ENCODE measurements at places on chromosomes 5 and 9.

- no peak for DNase-seq
These were observed 438.4 kb downstream of the RAB3C start for GRCh38 chr5:59021286-59021673.

DNA sequence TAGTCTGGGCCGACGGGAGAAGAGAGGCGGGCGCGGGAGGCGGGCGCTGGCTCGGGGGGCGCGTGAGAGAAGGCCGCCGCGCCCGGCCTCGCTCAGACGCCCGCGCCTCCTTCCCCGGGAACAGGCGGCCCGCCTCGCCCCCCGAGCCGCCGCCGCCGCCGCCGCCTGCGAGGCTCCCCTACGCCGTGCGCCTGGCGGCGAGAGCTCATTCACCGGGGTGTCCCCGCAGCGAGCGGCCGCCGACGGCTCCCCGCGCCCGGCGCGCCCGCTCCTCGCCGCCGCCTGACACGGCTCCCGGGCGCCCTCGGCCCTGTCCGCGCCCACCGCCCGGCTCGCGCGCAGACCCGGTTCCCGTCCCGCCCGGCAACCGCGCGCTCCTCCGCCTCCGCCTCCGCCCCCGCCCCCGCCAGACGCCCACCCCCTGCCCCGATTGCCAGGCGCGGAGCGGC lies at the start of gene GNAQ:
TSS of gene GNAQ (minus strand) at position 368 of the 449 bp plus-strand sequence. CDS start 576 bp downstream, outside the sequence.
- no peak for DNase-seq

GRCh38 chr9:38706493-38706892 lies 13.4 kb downstream of the FAM240B start:
- DNase-seq: no peak

GRCh38 chr9:21504894-21505293 lies 22.8 kb upstream of the IFNE start:
- no peak for DNase-seq

DNA sequence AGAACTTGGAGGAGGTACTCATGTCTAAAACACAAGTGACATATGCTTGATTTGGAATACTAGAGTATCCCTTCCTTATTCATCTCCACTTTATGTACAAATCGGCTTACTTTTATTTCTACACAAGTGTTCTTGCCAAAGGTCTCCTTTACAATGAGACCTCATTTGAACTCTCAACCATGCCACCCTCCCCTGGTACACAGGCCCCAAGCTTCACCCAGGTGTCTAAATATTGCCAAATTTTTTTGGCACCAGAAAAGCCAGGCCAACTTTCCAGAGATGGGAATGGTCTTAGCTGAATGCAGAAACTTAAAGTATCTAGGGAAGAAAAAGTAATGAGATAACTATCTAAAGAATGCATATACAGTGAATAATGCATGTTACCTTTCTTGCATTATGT lies 18.9 kb downstream of the LYSMD3 start:
- no peak for DNase-seq

GRCh38 chr9:76296561-76297310 lies 97.5 kb downstream of the RFK start:
- no peak for DNase-seq

GRCh38 chr9:132795511-132796303 lies 82.4 kb downstream of the AK8 start:
- DNase-seq: no peak

GRCh38 chr9:18707489-18708205 lies 233.7 kb downstream of the ADAMTSL1 start:
- no peak for DNase-seq

DNA sequence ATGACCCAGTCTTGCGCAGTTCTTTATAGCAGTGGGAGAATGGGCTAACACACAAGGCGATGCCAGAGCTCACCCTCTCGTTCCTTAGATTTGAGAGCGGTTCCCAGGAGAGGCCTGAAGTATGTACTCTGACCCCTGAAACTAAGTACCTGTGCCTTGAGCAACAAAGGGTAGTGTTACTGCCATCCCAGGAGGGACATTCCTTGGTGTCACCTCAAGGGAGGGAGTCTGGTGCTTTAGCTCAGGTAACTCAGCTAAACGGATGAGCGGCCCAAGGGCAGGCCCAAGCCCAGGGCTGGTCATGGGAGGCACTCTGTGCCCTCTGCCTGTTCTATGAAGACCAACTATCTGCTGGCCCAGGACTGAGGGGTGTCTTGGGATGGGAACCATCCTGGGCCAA lies 20.2 kb downstream of the KYAT1 start:
- no peak for DNase-seq

DNA sequence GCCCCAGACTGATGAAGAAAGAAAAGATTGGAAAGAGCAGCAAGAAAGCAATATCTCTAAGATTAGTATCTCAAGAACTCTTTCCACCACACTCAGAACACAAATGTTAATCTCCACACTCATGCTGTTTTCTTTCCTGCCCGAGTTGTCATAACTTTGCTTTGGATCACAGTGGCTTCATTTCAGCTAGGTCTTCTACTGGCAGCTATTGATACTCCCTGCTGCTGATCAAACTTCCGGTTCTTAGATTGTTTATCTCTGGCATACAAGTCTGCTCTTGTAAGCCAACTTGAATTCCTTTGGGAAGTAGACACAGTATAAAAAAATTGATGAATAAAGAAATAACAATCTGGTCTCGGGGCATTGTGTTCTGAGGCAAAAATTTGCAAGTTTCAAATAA lies 77.7 kb upstream of the SPEF2 start:
- no peak for DNase-seq

GRCh38 chr9:108043585-108043984 lies 554.0 kb upstream of the KLF4 start:
- no peak for DNase-seq

GRCh38 chr5:133523013-133523658 lies 89.2 kb downstream of the FSTL4 start:
- no peak for DNase-seq

GRCh38 chr9:96564217-96564616 lies 55.4 kb downstream of the CDC14B start:
- no peak for DNase-seq

DNA sequence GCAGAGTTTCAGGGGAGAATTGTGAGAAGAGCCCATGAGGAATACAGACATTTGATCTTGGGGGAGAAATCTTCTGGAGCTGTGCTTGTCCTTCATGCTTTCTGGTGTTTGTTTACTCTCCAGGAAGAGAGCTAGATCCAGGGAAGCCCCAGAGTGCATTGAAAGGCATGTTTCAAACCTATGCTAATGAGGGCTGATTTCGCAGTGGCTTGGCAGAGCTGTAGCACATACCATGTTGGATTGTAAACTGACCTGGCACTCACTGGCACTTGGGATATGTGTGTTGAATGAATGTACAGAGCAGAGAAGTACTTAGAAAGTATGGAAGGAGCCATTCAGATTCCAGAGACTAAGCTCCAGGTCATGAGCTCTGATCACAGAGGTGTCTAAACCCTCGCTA lies 30.9 kb downstream of the TNFSF8 start:
- DNase-seq: no peak

DNA sequence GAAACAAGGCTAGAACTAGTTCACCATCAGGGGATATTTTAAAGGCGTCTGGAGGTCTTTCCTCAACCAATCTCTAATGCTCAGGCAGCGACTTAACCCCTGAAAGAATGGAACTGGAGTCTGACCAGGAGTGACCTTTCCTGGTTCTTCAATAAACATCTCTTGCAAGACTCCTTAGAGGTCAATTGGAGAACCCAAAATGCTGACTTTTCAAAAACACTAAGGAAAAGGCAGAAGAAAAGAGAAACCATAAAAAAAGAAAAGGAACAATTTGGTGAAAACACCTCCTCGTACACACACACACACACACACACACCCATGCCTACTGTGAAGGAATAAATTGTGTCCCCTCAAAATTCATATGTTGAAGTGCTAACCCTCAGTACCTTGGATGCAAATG lies 12.3 kb downstream of the TIMD4 start:
- no peak for DNase-seq

GRCh38 chr5:157063776-157064430 lies 5.0 kb upstream of the HAVCR1 start:
- no peak for DNase-seq

DNA sequence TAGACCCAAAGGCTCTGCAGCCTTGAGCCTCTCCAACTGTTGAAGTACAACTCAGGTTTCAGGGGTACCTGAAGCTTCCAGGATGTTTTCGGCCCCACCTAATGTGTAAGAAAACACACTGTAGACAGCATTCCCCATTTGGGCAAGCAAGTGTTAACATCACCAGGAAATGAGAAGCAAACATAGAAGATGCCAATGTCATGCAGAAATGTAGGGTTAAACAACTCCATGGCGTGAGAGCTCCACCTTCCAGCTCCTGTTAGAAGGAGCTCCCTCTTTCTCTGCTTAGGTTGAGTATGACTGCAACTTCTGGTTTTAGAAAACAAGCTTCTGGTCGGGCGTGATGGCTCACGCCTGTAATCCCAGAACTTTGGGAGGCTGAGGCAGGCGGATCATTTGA lies 31.0 kb upstream of the DENND1A start:
- DNase-seq: no peak

DNA sequence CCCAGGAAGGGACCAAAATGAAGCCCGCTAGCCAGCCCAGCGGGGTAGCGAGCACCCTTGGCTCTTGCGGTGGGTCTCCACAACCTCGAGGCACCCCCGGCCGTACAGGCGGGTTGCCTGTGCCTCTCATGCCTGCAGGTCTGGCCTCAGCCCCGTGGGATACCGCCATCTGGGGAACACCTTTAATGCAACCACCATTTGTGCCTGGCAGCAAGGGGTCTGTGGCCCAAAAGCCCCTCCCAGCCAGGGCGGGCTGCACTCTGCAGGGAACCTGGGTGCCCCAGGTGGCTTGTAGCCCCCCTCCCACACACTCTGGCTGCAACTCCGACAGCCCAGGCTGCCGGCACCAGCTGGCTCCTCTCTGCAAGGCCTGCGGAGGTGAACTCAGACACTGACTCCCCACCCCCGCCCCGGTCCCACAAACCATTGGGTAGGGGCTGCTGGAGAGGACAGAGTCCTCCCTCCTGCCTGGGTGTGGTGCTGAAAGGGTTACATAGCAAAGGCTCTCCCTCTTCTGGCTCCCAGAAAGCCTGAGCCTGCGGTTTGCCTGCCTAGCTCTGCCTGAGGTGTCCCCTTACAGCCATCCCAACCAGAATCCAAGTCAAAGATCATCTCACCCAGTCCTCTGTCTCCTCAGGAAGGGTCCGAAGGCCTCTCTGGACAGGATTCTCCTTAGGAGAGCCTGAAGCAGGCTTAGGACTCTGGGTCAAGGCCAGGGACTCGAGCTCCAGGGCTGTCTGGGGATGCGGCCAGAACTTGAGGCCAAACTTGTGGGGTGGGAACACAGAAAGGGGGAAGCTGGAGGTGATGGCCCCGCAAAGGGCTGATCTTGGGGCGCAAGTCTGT lies 109.4 kb downstream of the PSD2 start:
- no peak for DNase-seq

DNA sequence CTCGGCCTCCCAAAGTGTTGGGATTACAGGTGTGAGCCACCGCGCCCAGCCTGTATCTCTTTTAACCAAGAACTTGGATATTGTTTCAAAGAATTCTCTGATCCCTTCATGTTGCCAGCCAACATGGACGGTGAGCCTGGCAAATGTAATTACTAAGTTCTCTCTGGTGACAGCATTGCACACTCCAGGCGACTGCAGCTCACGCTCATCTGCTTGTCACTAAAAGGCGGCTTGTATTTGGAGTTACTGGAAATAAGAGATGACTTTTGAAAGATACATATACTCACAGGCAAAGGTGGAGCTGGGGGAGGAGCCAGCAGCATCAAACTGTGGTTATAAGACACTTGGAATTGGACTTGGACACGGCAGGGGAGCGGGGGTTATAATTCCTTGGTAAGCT lies 172.3 kb downstream of the SLIT3 start:
- DNase-seq: no peak

- DNase-seq: no peak
These were observed 78.6 kb downstream of the NTRK2 start for GRCh38 chr9:84748112-84748511.

DNA sequence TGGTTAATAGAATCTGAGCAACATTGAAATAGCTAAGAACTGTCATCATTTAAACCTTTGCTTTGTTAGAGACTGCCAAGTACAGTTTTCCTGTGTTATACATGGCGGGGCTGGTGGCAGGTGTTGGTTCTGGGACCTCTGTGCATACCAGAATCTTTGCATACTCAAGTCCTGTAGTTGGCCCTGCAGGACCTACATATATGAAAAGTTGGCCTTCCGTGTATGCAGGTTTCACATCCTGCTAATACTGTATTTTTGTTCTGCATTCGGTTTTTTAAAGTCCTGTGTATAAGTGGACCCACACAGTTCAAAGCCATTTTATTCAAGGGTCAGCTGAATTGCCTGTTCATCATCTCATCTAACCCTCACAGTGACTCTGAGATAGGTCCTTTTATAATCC lies 36.4 kb downstream of the LARP1 start:
- DNase-seq: no peak

GRCh38 chr5:172445866-172446265 lies 8.5 kb downstream of the SH3PXD2B start:
- DNase-seq: no peak

GRCh38 chr5:73892806-73893205 lies 266.8 kb downstream of the ARHGEF28 start:
- no peak for DNase-seq

- no peak for DNase-seq
These were observed 220.8 kb downstream of the FSTL4 start for GRCh38 chr5:133391354-133392136.

DNA sequence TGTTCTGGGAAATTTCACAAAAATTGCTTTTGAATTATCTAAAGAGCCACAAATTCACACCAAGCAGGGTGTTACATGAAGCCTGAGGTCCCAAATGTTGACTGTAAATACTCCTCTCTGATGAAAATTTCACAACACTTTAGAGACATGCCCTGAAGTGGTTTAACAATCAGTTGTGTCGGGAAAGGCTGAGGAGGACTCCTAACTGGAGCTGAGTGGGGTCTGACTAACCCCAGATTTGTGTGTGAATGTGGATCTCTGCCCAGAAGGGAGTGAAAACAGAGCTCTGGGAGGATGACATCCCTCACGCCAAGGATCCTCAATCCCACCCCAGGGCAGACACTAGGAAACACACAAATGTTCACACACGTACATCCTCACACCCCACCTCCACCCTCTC lies 31.1 kb upstream of the GRXCR2 start:
- DNase-seq: no peak

- no peak for DNase-seq
These were observed 1495.8 kb downstream of the EFNA5 start for GRCh38 chr5:106174903-106175302.

DNA sequence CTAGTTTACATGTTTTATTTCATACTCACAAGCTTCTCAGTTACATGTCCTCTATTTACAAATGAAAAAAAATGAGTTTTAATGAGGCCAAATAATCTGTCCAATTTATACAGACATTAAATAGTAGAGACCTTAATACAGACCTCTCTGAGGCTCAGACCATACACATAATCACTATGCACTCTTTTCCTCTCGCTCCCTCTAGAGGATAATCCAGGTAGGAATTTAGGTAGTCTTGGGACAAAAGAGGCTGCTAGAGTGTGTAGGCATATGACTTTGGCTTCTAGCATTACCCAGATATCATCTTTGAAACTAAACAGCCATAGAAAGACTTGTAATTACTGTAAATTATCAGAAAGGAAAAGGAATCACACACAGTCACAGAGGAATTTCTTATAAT lies 444.7 kb downstream of the HINT1 start:
- DNase-seq: no peak

All from stimulated activated CD4-positive, alpha-beta T cell treated with anti-CD3 and anti-CD28 coated beads, TNF-alpha, amount 100 ng/mL, for 1 hour (primary cell).